Brain (organoid and tissue), 16 donors: ENCODE measurements at places on chromosomes 6 and 20.

DNA sequence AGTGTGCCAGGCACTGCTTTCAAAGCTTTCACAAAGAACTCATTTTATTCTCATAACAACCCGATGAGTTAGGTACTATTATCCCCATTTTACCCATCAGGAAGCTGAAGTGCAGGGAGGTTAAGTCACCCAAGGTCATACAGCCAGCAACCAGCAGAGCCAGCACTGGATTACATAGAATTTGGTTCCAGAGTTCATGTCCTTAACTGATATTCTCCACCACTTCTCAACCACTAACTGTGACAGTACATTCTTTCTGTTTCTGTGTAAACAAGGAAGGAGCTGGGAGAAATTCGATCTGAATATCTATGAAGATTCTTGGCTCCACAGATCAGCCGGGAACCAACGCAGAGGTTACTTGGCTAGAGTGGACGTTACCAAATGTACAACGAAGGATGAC lies 98.0 kb downstream of the KIF16B start:
- DNase-seq: no peak

DNA sequence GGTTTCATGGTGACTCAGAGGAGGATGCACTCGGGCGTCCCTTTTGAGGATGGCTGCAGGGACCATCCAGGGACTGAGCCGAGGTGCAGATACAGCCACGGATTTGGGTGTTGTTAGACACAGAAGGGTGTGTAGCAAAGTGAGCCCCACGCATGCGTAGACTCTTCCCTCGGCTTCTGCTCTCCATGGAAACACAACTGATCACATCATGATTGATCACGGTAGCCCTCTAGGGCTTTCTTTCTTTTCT lies 606 bp upstream of the ULBP1 start:
- peak; percentile 91 for DNase-seq

GRCh38 chr6:139373928-139374356 lies 506 bp downstream of the CITED2 start:
- no peak for DNase-seq

DNA sequence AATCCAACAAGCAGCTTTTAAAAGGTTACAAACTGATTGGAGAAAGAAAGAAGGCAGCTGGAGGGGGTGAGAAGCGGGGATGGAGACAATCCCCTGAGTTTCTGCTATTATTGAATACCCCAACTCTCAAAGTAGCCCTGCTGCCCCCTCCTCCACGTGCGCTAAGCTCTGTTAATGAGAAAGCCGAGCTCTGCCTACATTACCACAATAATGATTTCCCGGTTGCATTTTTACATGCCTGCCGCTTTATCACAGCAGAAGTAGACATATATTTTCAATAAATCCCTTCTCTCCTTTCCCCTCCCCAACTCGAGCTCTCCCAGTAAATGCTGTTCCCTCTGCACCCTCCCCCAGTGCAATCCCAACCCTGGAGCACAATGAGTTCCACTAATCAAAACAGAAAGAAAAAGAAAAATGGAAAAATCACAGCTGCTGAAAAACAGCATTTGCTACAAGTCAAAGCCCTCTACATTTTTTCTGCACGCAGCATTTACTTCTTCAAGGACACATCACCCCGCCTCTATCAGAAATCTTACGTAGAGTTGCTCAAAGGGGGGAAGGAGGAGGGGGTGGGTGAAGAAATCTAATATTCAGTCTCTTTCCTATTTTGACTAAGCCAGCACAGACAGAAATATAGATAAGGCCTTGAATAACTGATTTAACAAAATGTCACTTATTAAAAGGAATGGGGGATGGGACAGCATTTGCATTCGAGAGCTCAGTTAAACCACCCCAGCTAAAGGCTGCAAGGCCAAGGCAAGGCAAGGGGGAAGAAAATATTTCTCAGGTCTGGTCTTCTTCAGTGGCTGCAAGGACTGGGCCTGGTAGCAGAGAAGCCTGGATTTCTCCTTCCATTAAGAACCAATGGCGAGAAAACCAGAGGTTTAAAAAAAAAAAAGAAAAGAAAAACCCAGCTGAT lies 10.7 kb downstream of the TRERF1 start:
- peak; percentile 57 for DNase-seq

DNA sequence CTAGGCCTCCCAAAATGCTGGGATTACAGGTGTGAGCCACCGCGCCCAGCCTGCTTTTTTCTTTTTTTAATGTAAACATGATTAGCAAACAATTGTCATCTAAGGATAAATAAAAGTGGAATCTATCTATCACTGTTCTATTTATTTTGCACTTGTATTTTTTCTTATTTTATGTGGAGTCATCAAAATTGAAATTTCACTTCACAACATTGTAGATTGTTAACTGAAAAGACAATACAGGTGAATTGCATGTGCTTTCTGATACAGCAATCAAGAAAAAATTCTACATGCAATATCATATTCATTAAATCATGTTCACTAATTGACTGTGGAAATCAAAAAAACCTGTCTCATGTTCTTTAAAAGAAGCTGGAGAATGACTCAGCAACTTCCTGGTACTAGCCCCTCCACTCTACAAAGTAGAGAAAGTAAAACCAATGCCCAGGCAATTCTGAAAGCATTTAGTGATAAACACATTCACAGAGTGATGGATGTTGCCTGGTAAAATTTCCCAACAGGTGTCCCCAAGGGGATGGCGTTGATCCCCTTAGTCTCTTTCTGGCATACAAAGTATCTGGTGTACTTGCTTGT lies 10.7 kb upstream of the RFX6 start:
- DNase-seq: no peak

GRCh38 chr6:13635948-13636658 lies 21.0 kb downstream of the NOL7 start:
- no peak for DNase-seq

- DNase-seq: no peak
These were observed 313.4 kb downstream of the CDH26 start for GRCh38 chr20:60271597-60271996.

- DNase-seq: no peak
These were observed 128.2 kb downstream of the EDN3 start for GRCh38 chr20:59428441-59429205.

- DNase-seq: no peak
These were observed 44.1 kb downstream of the VIP start for GRCh38 chr6:152794696-152795095.

GRCh38 chr6:48027704-48028435 lies 83.1 kb downstream of the PTCHD4 start:
- DNase-seq: no peak

DNA sequence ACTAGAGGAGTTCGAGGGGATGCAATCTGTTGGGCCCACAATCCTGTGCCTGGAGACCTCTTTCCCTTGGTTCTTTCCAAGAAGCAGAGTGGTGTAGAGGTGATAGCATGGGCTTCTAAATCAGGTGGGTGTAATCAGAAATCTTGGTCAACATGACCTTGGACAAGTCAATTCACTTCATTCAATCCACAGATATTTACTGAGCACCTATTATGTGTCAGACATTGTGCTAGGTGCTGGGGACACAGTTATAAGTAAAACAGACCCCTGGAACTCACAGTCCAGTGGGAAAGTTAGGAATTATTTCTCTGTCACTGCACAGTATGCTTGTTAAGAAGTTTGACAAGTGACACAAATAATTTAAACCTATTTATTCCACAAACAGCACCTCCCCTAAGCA lies 3.3 kb upstream of the E2F1 start:
- no peak for DNase-seq

DNA sequence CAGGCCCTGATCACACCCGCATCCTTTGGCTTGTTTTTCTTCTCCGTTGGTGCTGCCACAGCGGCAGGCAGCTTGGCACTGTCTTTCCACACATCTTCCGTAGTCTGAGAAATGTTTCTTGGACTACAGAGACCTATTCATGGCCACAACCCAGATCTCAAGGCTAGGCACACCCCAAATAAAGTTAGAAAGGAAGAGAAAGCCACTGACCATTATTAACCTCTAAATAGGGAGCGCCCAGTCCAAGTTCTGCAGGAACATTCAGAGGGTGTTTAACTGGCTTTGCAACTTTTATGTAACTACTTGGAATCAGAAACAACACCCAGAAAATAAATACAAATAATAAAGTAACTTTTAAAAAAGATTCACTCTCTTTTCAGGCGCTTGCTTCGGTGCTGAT lies 124.8 kb upstream of the NEDD9 start:
- DNase-seq: no peak

DNA sequence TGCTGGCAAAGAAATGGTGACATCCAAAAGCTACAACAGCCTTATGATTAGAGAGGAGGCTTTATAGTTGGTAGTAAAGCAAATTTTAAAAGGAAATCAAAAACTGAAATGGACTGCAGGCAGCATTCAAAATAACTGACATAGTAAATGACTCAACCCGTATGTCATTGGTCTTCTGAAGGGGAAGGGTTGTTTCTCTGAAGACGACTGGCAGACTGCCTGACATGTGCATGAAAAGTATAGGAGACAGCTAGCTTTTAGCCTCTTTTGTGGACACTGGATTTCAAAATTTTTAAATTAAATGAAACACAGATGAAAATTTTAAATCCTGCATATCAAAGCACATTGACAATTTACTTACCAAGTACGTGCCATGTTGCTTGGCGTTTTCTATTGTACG lies 90.7 kb downstream of the TRMT6 start:
- DNase-seq: no peak

DNA sequence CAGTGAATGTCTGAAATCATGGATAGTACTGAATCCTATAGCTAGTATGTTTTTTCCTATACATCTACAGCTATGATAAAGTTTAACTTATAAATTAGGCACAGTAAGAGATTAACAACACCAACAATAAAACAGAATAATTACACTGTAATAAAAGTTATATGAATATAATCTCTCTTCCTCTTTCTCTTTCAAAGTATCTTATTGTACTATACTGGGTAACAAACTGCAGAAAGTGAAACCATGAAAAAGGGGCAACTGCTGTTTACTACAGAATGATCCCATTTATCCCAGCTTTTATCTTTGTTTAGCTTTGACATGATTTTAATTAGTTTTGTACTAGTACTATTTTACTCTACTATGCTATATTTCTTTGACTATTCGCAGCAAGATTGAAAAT lies 25.8 kb downstream of the ESF1 start:
- no peak for DNase-seq

DNA sequence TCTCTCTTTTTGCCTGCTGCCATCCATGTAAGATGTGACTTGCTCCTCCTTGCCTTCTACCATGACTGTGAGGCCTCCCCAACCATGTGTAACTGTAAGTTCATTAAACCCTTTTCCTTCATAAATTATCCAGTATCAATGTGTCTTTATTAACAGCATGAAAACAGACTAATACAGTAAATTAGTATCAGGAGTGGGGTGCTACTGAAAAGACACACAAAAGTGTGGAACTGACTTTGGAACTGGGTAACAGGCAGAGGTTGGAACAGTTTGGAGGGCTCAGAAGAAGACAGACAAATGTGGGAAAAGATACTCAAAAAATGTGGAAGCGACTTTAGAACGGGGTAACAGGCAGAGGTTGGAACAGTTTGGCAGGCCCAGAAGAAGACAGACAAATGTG lies 189.4 kb downstream of the HTR1B start:
- no peak for DNase-seq
